Stimulated activated naive CD4-positive, alpha-beta T cell treated with Interleukin-2 at 50 U/mL for 16 hours (primary cell): ENCODE measurements at places on chromosomes 2 and 18.

- DNase-seq = no peak
These were observed 23.5 kb upstream of the ELAC1 start for GRCh38 chr18:50944245-50944932.

- no peak for DNase-seq
These were observed 160.5 kb upstream of the RND3 start for GRCh38 chr2:150647943-150648342.

DNA sequence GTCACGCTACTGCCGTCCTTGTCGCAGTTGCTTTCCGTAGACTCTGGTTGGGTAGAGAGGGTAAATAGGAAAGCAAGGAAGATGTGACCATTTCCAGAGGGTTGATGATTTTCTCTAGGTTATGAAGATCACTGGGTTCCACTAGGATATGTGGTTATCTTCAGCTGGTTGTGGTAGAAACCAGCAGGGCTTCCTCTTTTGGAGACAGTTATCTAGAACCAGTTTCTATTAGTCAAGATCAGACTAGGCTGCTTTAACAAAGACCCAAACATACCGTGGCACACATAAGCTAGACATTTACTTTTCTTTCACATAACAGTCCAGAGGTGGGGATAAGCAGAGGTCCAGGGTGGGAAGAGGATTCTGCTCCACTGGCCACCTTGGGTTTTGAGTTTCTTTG lies 59.6 kb downstream of the FASTKD2 start:
- no peak for DNase-seq

GRCh38 chr2:50529600-50530218 lies 502.2 kb downstream of the NRXN1 start:
- DNase-seq = no peak

DNA sequence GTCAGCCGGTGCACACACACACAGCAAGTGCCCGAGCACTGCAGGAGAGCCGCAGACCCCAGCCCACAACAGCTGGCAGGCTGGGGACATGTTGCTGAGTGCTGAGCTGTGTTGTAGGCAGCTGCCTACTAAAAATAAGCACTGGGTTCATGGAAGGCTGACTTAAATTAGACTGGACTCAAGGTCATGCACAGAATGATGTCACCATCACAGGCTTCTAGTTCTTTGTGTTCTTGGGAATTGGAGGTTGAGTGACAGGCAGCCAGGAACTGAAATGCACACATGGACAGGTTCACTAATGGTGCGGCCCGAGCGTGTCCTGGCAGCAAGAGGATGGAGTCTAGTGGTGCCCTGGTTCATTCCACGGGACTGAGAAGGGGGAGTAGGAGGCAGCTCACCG lies 71.3 kb downstream of the VWA3B start:
- no peak for DNase-seq

- no peak for DNase-seq
These were observed 459.5 kb downstream of the ARHGAP15 start for GRCh38 chr2:143588746-143589145.

- no peak for DNase-seq
These were observed 39.0 kb upstream of the PPP4R1 start for GRCh38 chr18:9653390-9653789.

DNA sequence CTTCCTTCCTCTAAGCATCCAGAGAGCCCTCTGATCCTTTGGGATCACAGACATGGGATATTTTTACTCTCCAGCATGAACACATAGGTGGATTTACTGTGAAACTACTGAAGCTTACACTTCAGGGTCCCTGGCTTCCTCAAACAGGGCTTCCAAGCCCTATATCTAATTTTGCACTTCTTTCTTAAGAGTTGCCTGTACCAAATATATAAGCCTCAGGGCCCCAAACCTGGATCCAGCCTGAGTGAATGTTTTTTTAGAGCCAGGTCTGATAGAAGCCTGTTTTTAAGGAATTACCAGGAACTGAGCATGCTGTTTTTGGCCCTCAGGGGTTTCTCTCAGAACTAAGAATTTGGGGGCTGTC lies 13.2 kb upstream of the KCMF1 start:
- DNase-seq = no peak

GRCh38 chr2:23626701-23627230 lies 241.8 kb downstream of the KLHL29 start:
- no peak for DNase-seq

DNA sequence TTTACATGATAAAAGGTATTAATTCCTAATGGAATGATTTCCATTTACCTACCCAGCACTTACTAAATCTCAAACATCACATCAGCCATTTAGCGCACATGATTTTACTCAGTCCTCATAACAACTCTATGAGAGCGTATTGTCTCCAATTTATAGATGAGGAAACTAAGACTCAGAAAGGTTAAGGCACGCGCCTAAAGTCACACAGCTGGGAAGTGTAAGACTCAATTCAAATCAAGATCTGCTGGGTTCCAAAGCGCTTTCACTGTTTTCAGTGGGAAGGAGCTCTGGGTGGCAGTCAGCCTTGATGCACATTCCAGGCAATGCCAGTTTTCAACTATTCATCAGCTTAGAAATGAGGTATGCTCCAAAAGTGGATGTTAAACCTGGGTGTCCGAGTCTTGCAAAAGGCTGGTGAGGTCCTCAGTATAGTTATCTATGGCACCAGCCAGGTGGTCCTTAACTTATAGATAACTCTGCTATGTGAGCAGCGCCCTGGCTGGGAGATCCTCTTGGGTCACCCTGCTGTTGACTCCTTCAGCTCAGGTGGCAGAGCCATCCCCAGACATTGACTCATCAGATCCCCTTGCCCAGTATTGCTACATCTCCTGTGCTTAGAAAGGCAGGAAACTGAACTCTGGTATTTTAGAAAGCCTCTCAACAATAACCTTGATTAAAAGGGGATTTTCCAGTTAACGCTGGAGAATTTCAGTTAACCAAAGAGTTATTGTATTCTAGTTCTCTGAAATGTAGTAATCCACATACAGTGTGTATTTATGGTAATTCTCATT lies 47.1 kb downstream of the SLC4A1AP start:
- DNase-seq = no peak

DNA sequence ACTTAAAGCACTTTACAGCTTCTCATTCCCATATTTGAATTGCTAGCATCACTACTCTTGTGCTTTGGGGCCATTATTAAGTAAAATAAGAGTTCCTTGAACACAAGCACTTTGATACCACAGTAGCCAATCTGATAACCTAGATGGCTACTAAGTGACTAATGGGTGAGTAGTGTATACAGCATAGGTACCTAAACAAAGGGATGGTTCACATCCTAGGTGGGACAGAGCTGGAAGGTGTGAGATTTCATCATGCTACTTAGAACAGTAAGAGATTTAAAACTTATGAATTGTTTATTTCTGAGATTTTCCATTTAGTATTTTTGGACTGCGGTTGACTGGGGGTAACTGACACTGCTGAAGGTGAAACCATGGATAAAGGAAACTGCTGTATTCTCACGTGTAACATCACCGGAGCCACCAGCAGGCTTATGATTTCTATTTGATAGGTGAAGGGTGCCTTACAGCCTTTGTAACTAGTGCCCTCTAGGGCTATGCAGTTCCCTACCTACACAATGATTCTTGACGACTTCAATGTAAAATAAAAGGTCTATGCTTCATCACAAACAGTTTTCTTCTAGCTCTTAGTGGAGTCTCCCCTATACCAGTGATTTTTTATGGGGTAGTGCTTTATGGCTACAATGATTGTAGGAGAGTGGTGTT lies 22.1 kb upstream of the CRIM1 start:
- no peak for DNase-seq

DNA sequence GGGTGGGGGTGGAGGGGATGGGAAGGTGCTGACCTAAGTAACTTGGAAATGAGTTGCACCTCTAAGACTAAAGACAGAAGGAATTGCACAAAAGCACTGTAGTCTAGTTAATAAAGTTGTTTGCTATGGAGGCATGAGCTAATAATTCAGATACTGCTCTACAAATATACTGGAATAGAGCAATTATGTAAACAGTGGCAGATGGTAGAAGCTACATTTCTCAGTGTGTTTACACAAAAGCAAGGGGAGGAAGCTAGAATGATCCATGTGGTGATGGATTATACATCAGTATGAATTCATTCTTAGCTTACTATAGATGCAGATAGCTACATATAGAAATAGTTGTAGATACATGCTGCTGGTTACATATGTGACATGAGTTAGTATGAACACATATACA lies 27.6 kb upstream of the UBE2F start:
- DNase-seq = no peak
